ENCODE measurements at places on chromosomes 3 and 15. TPM values are rescaled to one million over a fixed set of nuclear protein-coding genes. Genes with fewer than 3 reads are reported as not detected.

The GAP43 gene
- total RNA-seq, result 0.71 TPM

The RAB7A gene
- 116 TPM for total RNA-seq

- DNase-seq, result no peak
Observed at GRCh38 chr15:63556246-63556645, 40.9 kb upstream of the FBXL22 start.

- DNase-seq, result no peak
Observed at GRCh38 chr3:148746053-148746452, 48.4 kb downstream of the AGTR1 start.

DNA sequence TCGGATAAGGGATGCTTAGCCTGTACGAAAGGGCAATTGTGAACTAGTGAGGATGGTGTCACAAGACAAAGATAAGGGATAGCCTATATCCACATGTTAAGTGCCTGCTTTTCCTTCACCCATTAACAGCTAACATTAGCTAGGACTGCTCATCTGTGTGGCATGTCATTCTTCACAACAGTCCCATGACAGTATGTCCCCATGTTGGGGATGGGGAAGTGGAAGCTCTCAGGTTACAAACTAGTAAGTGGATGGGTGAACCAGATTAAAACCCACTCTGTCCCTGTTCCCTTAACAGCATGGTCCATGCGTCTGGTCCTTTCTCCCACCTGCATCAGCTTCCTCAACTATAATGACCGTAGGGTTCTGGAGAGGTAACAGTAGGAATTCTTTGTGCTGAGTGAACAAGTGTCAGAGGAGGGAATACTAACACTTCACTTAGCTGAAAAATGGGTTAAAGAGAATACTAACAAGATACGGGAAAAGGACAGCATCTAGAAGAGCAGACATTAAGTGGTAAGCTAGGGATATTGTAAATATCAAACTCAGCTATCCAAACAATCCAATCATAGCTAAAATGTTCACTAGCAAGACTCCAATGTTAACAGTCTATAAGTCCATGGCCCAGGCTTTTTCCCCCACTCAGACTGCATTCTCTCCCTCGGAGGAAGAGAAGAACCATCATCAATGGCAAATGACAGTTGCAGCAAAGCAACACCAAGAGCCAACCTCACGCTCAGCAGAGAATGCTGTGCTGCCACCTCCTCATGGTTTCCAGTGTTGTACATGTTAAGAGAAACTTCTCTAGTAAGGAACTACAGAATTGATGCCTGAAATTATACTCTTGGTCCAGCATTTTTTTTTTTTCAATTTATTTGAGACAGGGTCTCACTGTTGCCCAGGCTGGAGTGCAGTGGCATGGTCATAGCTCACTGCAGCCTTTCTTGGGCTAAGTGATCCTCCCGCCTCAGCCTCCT, 5.0 kb downstream of the RPLP1 start:
- DNase-seq, result no peak

- DNase-seq, result peak; percentile 55
Observed at GRCh38 chr15:51751697-51752683, 593 bp downstream of the TMOD2 start.

Measured in M059J (cell line).